ENCODE measurements at places on chromosomes 2 and 18.

GRCh38 chr2:173962031-173962430, 3.1 kb downstream of the SP3 start:
- peak; percentile 3 for DNase-seq

DNA sequence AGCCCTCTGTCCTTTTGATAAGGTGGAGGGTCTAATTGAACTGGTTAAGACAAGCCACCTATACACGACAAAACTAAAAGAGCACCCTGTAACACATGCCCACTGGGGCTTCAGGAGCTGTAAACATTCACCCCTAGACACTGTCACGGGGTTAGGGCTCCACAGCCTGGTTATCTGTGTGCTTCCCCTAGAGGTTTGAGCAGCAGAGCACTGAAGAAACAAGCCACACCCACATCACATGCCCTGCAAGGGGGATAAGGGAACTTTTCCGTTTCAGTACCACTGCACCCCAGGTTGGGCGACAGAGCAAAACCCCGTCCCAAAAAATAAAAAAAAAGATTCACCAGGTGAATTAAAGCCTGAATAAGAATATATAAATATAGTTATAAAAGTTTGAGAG, 913.7 kb upstream of the ACVR2A start:
- DNase-seq: no peak

DNA sequence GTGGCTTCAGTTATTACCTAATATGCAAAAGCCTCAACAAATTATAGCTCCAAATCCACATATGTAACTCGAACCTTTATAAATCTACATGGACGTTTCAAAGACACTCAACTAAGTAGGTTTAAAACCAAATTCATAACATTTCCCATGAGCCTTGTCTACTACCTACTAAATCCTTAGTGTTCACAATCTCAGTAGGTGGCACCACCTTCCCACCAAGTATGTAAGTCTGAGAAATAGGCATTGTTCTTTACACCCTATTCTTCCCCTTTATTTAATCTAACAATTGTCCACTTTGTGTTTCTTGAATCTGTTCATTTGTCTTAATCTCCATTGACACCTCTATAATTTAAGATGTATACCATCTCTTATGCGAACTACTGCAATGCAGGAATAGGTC, 4.6 kb downstream of the PIGN start:
- DNase-seq: no peak

- DNase-seq: no peak
Observed at GRCh38 chr18:79387615-79388014, 8.1 kb upstream of the NFATC1 start.

- no peak for DNase-seq
Observed at GRCh38 chr2:131152074-131152473, 46.9 kb downstream of the PLEKHB2 start.

DNA sequence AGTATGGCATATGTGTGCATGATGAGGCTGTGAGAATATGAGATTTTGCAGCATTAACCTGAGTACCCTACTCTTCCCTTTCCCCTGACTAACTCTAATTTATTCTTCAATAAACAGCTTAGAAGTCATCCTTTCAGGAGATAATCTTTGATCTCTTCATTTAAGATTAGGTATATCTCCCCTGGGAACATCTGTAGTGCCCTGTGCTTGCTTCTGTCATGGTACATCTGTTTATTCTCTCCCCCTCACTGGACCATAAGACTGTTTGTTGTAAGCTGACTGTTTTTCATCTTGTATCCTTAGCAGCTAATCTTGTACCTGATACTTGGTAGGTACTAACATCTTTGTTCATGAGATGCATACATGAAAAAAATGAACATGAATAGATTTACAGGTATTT, 83.1 kb downstream of the MBD5 start:
- no peak for DNase-seq

DNA sequence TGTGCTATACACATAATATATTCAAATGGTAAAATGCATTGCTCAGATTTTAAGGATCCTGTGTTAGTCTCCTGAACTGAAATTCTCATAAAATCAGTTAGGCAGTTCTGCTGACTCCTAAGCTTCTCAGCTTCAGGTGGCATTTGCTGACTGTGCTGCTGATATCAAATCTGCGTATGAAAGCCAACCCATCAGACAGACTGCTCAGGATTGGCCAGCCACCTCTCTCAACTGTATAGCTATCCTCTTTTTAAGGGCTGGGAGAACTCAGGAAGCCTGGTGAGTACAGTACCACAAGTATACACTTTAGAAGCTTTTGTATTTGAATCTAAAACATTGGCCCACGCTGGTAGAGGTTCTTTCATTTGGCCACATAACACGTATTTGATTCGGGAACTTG, 28.7 kb downstream of the PTCD3 start:
- DNase-seq: no peak

GRCh38 chr2:60446413-60447267, 106.8 kb downstream of the BCL11A start:
- DNase-seq: no peak

- no peak for DNase-seq
Observed at GRCh38 chr2:158131919-158132566, 30.4 kb downstream of the UPP2 start.

GRCh38 chr18:3246635-3247239, 864 bp upstream of the MYL12A start:
- DNase-seq: no peak

GRCh38 chr2:176135035-176135440, 5.5 kb downstream of the HOXD8 start:
- no peak for DNase-seq

GRCh38 chr2:150485871-150486538, 1.5 kb downstream of the RND3 start:
- DNase-seq: peak; percentile 74

- DNase-seq: no peak
Observed at GRCh38 chr18:34633368-34633767, 76.7 kb upstream of the DTNA start.

- no peak for DNase-seq
Observed at GRCh38 chr2:60295636-60295962, 257.9 kb downstream of the BCL11A start.

DNA sequence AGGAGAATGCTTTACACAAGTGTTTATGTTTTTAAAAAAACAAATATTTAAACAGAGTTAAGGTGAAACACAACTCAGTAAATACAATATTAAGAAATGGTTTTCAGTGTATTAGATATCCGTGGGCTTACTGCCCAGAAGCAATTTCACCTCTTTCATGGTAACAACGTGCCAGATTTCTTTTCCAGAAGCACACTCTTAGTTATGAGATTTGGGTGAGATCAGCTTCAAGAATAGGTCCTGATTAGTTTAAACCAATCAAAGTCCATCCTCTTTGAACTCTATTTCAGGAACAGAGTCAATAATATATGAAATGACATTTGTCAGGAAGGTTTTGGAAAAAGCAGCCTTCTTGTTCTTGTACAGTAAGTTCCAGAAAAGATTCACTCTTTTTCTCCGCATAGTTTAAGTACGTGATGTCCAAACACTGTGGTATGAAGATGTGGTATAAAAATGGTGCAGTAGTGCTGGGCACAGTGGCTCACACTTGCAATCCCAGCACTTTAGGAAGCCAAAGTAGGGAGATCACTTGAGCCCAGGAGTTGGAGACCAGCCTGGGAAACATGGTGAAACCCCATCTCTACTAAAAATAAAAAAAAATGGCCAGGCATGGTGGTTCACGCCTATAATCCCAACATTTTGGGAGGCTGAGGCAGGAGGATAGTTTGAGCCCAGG, 14.7 kb downstream of the USP34 start:
- DNase-seq: no peak

DNA sequence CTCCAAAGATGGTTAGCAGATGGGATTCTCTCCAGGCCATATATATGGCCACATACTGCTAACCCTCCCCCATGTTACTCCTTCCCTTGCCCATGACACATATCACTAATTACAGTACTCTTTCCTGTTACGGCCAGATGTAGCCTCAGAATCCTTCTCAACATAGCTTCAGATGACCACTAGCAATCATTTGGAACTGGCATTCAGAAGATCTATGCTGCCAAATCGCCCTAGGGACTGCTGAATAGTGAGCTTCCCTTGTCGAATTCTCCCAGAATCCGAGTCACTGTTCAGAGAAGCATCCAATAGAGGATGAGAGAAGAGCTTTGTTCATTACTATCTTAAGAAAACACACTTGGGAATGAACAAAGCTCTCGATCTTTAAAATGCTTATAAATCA, 121.2 kb upstream of the TANK start:
- DNase-seq: no peak

GRCh38 chr2:64852771-64853241, 136.4 kb upstream of the SLC1A4 start:
- no peak for DNase-seq

GRCh38 chr18:40357536-40357935, 1597.5 kb upstream of the PIK3C3 start:
- DNase-seq: no peak

GRCh38 chr2:64845273-64845905, 143.8 kb upstream of the SLC1A4 start:
- DNase-seq: no peak

DNA sequence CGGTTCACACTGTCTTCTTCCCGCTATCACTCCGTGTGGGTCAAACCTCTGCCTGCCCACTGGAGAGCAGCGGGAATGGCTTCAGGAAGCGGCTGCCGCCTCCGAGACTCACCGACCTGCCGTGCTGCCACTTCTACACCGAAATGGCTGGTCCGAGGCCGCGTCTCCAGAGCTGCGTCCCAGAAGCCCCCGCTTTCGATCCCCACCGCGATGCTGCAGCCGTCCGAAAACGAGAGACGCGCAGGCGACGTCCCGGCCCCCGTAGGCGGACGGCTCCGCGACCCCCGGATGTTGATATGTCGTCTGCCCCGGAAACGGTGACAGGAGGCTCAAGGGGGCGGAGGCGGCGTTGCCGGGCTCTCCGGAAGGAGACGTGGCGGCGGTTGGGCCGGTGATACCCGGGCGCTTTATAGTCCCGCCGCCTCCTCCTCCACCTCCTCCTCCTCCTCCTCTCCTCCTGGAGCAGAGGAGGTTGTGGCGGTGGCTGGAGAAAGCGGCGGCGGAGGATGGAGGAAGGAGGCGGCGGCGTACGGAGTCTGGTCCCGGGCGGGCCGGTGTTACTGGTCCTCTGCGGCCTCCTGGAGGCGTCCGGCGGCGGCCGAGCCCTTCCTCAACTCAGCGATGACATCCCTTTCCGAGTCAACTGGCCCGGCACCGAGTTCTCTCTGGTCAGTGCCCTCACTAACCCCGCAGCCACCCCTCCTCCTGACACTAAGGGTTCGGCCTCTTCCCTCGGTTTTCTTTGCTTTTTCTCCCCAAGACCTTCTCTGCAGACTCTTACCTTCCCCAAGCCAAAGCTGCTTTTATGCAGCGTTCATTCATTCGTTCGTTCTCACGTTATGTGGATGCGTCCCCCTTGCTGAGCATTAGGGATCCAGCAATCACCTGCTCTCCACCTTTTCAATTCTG, at the start of the genes ASB3 and ERLEC1:
Gene ASB3, minus strand, starts transcription at position 249 of the 909 bp plus-strand sequence. CDS start 21,381 bp downstream, outside the sequence.
Gene ERLEC1, plus strand, starts transcription at position 340 of the 909 bp plus-strand sequence. Its CDS starts 167 bp downstream, at position 507.
- DNase-seq: peak; percentile 85

- no peak for DNase-seq
Observed at GRCh38 chr2:33214436-33214835, 262.0 kb upstream of the RASGRP3 start.

DNA sequence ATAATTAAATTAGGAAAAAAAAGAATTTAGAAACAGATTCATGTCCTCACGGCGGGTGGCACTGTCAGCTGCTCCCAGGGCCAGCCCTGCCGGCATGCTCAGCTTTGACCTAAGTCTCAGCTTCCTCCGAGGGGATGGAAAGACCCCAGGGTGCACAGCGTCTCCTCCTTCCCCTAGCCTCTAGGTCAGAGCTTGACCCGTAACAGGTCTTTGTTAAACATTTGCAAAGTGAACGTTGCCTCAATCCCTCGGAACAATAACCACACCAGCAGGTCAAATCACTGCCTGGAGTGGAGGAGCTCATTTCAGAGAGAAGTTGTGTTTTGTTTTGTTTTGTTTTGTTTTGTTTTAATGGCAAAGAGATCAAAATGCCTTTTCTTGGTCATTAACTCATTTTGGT, 171.3 kb downstream of the TMEM18 start:
- DNase-seq: no peak

GRCh38 chr2:156538083-156538504, 101.9 kb downstream of the GPD2 start:
- no peak for DNase-seq

- DNase-seq: no peak
Observed at GRCh38 chr2:220188031-220188430, 560.6 kb downstream of the SLC4A3 start.

GRCh38 chr2:231300020-231300721, 95.3 kb upstream of the B3GNT7 start:
- DNase-seq: no peak

DNA sequence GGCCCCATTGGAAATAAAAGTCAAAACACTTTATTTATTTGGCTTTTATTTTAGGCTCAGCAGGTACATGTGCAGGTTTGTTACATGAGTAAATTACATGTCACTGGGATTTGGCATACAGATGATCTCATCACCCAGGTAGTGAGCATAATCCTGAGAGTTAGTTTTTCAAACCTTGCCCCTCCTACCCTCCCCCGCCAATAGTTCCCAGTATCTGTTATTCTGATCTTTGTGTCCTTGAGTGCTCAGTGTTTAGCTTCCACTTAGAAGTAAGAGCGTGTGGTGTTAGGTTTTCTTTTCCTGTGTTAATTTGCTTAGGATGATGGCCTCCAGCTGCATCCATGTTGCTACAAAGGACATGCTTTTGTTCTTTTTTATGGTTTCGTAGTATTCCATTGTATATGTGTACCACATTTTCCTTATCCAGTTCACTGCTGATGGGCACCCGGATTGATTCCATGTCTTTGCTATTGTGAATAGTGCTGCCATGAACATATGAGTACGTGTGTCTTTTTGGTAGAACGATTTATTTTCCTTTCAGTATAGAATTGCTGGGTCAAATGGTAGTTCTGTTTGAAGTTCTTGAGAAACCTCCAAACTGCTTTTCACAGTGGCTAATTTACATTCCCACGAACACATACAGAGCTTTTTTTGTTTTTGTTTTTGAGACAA, 47.9 kb downstream of the ARMC9 start:
- DNase-seq: no peak

DNA sequence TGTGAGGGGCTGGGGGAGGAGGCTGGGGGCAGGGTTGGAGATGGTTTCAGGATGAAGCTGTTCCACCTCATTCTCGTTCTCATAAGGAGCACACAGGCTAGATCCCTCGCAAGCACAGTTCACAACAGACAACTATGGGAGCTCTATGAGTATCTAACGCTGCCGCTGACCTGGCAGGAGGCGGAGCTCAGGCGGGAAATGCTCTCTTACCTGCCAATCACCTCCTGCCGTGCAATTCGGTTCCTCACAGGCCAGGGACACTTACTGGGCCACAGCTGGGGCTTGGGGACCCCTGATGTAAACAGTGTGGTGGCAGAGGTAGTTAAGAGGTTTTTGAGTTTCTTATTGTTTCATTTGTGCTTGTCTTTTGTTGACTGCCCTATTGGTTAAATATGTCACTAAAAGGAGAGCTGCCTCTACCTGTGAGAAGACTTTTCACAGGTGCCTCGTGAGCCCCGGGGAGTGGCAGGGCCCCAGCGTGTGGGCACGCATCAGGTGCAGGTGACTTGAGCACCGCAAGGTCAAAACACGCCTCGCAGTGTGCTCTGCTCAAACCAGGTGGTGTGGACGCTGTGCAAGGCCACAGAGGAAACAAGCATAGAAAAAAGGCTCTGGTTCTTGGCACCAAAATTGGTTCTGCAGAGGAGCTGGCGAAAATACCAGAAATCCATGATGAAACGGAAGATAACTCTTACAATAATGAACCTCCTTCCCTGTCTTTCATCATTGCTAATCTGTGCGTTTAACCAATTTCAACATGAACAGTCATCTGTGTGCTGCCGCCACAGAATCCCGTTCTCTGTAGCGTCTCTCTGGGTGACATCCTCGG, 10.2 kb downstream of the MLPH start:
- no peak for DNase-seq
